Lower leg skin (tissue), 4 donors: ENCODE measurements at places on chromosomes 5 and 9.

GRCh38 chr9:84756171-84756570 is 86.6 kb downstream of the NTRK2 start:
- no peak for DNase-seq

DNA sequence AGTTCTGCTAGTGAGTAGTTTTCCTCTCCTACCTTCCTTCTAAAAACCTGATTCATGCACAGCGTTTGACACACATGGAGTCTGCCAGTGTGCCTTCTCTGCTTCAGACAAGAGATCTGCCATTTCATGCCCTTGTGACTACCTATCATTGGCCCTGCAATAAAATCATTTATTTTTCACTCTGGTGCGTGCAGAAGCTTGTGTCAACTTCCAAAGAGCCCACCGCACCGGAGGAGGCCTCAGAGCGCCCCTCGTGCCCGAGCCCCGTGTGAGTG is 13.7 kb downstream of the HNRNPH1 start:
- DNase-seq, result no peak

DNA sequence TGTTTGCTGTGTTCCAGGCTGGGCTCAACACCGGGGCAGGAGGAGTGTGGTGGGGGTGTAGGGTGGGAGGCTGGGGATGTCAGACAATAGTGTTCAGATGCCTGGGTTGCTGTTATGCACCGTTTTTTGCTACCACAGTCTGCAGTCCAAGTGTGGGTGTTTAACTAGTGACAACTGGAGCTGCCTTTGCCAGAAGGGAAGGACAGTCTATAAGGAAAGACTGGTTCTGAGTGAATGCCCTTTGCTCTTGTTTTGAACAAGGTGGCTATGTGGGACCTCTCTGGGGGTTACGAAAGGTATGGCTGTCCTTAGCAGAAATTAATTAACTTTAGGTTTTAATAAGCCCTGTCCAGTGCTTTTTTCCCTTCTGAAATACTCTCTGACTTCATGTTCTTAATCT is 118.5 kb upstream of the GNA14 start:
- DNase-seq, result no peak

DNA sequence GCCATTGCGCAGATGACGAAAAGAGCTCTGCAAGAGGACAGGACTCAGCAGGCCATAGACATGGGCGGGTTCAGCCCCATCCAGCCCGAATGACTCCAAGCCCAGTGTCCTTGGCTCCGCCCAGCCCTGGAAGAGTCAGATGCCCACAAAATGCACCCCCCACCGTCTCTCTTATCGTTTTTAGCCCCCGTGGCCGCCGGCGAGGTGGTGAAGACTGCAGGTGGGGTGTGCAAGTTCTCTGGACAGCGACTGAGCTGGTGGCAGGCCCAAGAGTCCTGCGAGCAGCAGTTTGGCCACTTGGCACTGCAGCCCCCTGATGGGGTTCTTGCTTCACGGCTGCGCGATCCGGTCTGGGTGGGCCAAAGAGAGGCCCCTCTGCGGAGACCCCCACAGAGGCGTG is 2.1 kb downstream of the ADGRD2 start:
- no peak for DNase-seq

DNA sequence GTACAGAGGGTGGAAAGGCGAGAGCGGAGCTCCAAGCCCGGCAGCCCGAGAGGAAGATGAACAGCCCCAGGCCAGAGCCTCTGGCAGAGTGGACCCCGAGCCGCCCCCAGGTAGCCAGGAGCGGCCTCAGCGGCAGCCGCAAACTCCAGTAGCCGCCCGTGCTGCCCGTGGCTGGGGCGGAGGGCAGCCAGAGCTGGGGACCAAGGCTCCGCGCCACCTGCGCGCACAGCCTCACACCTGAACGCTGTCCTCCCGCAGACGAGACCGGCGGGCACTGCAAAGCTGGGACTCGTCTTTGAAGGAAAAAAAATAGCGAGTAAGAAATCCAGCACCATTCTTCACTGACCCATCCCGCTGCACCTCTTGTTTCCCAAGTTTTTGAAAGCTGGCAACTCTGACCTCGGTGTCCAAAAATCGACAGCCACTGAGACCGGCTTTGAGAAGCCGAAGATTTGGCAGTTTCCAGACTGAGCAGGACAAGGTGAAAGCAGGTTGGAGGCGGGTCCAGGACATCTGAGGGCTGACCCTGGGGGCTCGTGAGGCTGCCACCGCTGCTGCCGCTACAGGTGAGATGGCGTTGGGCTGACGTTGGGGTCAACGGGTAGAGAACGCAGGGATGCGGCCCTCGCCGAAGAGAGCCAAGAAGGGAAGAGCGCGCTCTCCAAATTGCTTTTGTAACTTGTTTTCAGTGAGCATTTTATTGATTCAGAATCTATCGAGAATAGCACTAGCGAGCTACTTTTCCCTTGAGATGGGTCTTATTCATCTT is at the start of gene PTGER4:
Gene PTGER4, plus strand, starts transcription at position 3 of the 769 bp plus-strand sequence. CDS start 1,079 bp downstream, outside the sequence.
- no peak for DNase-seq

DNA sequence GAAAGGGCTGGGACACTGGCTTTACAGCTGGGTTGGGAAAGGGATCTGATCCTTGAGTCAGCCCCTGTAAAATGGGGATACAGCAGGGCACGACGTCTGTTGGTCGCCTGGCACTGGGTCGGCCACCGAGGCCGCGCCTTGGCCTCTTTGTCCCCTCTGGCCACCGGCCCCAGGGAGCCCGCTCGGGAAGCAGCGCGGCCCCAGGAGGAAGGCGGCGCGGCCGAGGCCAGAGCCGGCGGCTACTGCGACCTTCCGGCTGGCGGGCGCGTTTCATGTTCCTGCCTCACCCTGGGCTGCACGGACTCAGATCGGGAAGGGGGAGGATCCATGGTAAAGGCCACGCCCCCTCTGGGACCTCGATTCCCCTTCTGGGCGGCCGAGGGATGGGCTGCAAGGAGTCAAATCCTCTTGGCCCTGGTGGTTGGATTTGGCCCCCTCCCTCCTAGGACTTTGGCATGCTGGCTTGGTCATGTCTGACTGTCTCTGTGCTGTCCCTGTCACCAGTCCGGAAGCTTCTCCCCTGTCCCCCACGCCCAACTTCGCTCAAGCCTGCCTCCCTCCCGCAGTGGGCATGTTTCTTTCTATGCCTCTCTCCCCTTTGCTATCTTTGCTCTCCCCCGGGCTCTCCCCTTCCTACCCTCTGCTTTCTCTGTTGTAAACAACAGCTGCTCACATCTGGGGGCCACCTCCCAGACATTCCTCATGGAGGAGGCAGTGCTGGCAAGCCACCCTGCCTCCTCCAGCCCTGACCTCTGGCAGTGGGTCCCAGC is 25.8 kb downstream of the FPGS start:
- DNase-seq, result peak; percentile 77

GRCh38 chr9:34633851-34634550 is 3.6 kb downstream of the SIGMAR1 start:
- no peak for DNase-seq

DNA sequence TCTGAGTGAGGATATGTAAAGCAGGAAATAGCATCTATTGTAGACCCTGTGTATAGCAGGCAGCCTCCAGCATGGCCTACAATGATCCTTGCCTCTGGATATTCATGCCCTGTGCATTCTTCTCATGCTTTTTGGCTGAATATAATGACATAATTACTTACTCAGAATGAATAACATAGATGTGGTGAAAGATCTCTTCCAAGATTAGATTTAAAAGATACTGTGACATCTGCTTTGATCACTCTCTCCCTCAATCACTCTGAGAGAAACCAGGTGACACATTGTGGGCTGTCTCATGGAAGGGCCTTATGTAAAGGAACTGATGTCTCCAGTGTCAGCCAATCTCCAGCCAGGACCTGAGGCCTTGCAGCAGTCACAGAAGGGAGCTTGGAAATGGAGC is 376.7 kb downstream of the DNAH5 start:
- no peak for DNase-seq

DNA sequence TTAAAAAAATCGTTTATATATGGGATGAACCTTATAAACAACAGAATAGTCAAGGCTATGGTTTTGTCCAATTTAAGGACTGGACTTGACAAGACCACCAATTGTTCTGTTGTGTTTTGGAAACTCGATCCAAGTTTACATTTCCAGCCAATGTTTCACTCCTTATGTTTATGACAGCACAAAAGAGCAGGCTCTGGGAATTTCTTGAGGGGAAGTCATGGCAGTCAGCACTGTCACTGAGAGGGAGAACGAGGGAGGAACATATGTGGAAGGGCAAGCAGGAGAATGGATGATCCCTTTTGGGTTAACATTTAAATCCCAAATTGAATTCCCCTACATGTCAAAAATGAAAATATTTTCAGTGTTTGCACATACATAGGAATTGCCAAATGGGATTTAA is 292.5 kb downstream of the MARCHF11 start:
- DNase-seq, result no peak

DNA sequence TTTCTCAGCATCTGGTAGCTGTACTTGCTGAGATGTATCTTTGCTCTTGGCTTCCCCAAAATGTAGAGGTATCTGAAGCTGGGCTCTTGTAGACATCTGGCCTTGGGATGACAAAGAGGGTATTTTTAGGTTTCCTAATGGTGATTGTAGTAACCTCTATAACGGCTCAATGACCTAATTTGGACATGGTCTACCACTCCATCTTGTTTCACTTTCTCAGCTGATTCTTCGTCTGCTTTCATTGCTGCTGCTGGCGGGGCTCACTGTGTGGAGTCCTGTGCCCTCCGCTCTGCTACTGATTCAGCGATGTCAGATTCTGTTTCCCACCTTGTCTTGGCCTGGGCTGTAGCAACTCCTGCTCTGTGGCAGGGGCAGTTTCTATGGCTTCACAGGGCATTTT is 12.7 kb upstream of the MARCHF11 start:
- no peak for DNase-seq

- DNase-seq, result no peak
Measured at GRCh38 chr5:23675456-23675855, 168.0 kb downstream of the PRDM9 start.

- DNase-seq, result no peak
Measured at GRCh38 chr9:117682955-117683710, 21.1 kb upstream of the TLR4 start.

DNA sequence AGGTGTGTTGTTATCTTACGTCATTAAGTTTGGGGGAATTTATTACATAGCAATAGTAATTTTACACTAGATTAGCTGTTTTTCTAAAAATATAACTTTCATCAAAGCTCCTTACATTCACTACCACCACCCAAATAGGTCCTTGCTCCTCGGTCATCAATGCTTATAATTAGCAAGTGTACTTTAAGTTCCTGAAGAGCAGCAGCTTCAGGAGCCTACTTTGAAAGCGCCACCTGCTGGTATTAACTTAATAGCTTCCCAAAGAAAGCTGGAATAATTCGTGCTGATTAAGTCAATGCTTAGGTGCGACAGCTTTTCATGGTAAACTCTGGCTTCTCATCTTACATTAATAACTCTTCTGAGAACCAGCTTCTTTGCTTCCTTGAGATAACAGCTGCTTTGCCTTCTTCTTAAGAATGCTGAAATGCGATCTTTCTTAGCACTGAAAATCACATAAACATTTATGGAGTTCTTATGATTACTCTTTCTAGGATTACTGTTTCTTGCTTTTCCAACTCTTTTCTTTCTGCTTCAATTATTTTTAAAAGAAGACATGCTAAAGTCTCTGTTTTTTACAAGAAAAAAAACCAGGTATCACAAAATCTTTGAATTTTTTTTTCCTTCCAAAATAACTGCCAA is 10.0 kb upstream of the C5 start:
- peak; percentile 27 for DNase-seq

DNA sequence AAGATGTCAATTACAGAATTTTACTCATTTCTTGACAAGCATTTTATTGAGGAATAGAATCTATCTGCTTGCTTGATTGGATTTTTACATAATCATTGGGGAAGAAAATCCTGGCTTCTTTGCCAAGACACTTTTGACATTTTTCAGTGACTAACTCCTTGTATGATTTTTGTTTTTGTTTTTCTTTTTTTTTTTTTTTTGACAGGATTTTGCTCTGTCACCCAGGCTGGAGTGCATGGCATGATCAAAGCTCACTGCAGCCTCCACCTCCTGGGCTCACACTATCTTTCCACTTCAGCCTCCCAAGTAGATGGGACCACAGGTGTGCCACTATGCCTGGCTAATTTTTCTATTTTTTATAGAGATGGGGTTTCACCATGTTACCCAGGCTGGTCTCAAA is 672.3 kb upstream of the RGMB start:
- no peak for DNase-seq
